ENCODE measurements at places on chromosomes 1 and 21. TPM values are rescaled to one million over a fixed set of nuclear protein-coding genes. Genes with fewer than 3 reads are reported as not detected.

GRCh38 chr1:49630156-49630555 is 393.6 kb downstream of the AGBL4 start:
- DNase-seq: no peak

DNA sequence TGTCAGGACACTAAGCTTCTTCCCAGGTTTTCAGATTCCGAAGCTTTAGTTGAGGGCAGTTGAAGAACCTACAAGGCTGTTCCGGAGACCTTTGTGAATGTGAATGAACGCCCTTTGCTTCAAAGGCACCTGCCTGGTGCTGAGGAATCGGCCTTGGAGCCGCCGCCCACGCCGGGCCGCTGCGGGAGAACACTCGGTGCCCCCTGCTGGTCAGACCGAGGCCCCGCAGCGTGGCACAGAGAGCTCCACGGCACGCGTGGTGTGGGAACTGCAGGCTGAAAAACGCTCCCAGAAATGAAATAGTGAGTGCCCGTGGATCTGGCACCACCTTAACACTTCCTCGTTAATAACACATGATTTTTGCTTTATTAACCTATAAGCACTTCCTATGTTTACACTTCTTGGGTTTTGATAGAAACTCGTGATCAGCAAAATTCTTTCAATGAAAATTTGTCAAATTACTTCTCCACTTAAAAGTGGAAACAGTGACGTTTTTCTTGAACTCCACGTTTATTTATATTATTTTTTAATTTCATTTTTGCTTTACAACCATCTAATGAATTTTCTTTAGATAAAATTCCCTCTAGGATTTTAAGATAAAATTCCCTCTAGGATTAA is 460.6 kb downstream of the DSCAM start:
- DNase-seq: no peak

DNA sequence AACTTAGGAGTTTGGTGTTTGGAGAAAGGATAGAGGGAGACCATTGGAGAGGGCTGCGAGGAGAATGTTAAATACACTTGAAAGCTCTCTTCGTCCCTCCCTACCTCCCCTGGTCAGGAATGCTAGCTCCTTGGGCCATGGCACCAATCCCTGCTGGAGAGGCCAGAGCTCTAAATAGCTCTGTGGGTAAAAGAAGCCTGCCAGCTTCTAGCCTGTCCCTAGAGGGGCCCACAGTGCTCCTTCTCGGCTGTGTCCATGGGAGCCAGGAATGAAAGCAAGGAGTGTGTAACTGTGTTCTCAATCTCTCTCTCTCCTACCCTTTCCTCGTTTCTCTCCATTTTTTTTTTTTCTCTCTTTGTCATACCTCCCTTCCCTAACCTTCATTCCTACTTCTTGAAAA is at the start of gene CCDC190:
Gene CCDC190 (minus strand): TSS at position 75 of the 400 bp plus-strand sequence. CDS start 1,529 bp downstream, outside the sequence.
- no peak for DNase-seq

XKR8 gene
- total RNA-seq: 3.2 TPM

- DNase-seq: no peak
These were observed 184.2 kb downstream of the DYRK1A start for GRCh38 chr21:37550618-37551330.

Data from urinary bladder (tissue), 4 donors.